ENCODE measurements at places on chromosomes 3 and 15. TPM values are rescaled to one million over a fixed set of nuclear protein-coding genes. Genes with fewer than 3 reads are reported as not detected.
A peak's percentile ranks its signal among the peaks of the same experiment; 100 is the strongest.

The MUC20 gene
- 0.69 TPM for total RNA-seq

- no peak for DNase-seq
These were observed 145.4 kb downstream of the KLHL25 start for GRCh38 chr15:85649372-85649771.

DNA sequence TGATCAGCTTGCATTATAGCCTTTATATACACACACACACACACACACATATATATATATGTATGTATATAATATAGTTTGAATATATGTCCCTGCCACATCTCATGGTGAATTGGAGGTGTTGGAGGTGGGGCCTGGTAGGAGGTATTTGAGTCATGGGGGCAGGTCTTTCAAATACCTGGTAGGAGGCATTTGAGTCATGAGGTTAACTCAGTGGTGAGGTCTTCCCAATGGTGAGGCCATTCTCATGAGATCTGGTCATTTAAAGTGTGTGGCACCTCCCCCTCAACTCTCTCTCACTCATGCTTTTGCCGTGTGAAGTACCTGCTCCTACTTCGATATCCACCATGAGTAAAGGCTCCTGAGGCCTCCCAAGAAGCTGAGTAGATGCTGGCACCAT lies 27.5 kb upstream of the FHIT start:
- no peak for DNase-seq

The ATG7 gene
- 36.5 TPM for total RNA-seq

The ASB14 gene
- total RNA-seq, result not detected

DNA sequence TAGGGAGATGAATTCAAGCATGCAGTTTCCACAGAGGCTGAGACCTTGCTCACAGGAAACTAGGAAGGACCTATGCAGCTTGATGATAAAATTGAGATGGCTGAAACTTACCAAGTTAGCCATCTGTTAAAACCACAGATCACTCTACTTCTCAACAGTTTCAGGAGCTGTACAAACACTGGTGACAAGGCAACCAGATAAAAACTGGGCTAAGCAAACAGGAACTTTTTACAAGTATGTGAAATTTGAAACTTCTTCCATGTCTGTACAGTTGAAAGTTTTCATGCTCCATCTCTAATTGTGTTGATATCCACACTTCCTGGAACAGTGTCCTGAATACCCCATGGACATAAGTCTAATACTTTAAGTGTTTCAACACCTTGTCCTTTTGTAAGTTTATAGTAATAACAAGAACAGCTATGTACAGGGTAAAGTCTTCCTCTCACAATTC lies 78.2 kb downstream of the FAIM start:
- peak; percentile 76 for DNase-seq

Measured in PC-3 (cell line).